ENCODE measurements at places on chromosomes 2 and 18.

DNA sequence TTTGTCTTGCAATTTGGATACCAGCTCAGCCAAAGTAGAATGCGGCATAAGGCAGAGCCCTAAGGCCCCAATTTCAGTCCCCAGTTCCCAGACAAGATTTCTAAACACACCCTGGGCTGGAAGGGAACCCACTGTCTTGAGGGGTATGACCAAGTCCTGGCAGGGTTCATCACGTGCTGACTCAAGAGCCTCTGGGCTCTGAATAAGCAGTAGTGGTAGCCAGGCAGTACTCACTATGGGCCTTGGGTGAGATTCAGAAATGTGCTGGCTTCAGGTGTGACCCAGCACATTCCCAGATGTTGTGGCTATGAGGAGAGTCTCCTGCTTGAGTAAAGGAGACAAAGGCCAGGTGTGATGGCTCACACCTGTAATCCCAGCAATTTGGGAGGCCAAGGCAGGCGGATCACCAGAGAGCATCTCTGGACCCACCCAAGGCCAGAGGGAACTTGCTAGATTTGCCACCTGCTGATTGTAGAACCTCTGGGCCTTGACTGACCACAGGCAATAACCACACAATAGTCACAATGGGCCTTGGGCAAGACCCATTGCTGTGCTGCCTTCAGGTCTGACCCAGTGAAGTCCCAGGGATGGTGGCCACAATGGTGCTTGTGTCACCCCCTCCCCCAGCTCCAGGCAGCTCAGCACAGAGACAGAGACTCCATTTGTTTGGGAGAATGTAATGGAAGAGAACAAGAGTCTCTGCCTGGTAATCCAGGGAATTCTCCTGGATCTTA is 74.9 kb downstream of the ATL2 start:
- DNase-seq, result no peak

DNA sequence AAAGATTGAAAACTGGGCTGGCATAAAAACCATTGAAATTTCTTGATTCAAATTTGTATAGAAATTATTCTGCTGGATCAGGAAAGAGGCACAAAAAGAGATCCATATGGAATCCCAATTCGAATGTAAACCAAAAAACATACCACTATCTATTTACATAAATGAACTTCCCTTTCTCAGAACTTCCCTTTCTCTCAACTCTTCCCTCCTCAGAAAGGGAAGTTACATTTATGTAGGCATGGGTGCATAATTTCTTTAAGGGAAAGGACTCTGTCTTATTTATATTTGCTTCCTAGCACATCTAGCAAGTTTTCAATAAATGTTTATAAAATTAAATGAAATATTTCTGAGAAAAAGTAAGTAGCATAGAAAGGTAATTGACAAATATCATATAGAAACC is 398.1 kb upstream of the ATP5MC3 start:
- DNase-seq, result no peak

DNA sequence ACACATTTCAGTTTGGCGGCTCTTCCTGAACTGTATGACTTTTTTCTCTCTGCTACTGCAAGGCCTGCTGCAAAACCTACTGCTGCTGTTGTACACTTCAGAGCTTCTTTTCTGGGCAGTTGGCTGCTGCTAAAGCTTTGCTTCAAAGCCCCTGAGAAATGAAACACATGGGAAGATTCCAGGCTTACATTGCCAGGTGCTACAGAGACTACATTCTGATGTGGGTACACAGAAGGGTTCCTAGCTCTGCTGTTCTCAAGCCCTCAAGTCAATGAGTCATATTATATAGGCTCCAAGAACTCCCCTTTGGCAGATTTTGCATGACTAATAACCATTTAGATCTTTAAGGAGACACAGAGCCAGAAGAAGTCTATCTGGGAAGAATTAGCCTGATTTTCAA is 12.9 kb upstream of the PGAP1 start:
- no peak for DNase-seq

DNA sequence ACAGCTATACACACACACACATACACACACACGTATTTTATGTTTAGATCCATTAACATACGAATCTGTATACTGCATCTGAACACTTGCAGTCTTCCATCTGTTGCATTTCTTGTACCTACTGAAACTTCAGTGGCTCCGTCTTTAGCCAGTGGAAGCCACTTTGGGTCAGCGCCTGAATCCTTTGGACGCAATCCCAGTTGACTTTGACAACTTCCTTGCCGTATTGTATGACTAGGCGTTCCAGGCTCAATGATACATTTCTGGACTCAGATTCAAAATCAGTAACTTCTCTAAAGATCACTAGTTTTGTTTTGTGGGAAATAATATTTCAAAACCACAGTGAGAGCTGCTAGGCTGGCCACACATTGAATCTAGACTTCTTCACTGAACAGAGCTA is 101.5 kb upstream of the GPC1 start:
- no peak for DNase-seq

DNA sequence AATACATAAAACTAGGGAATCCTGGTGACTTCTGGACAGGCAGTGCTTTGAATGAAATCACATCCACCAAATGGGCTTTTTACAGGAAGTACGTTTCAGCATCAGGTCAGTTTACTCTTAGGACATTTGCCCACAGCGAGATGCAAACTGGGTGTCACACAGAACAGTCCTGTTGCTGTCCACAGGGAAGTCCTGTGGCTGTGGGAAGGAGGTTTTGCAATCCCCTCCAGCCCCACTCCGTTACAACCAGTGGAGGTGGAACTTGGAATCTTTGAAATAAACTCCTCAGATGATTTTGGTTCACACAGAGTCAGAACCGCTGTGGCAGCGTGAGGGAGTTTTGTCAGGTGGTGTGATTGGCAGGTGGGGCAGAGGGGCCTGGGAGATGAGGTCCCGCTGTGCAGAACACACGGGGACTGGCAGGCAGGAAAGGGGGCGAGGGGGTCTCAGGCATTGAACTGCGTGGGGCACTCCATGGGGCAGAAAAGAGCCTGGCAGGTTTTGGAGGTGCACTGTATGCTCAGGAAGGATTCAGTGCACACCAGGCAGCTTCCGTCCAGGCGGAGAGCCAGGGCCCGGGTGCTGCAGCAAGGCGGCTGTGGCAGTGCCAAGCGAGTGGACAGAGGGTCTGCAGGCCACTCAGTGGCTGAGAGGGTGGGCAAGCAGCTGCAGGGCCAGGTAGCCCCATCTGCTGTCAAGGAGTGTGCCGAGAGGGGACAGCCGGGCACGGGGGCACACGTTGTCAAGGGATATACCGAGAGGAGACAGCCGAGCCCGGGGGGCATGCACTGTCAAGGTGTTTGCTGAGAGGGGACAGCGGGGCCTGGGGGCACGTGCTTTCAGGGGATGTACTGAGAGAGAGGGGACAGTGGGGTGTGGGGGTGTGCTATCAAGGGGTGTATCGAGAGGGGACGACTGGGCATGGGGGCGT is 148.7 kb downstream of the LDLRAD4 start:
- DNase-seq, result no peak

DNA sequence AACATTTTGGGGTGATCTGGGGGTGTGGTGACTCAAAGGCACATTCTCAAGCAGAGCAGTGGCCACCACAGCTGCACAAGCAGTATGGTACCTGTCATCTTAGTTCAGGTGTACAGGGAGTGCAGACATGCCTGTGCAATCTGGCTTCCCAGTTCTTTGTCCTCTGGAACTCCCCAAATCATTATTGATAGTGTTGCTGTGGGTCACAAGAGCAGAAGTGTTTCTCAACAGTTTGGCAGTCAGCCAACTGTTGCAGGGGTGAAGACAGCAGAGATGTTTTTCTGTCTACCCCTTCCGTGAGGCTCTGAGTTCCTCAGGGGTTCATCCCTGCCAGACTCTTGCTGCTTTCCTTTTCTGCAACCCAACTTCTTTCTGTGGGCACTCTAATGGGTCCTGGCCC is 206.5 kb upstream of the ZSWIM2 start:
- DNase-seq, result peak; percentile 15

GRCh38 chr2:43420389-43420801 is 175.4 kb downstream of the THADA start:
- DNase-seq, result no peak

DNA sequence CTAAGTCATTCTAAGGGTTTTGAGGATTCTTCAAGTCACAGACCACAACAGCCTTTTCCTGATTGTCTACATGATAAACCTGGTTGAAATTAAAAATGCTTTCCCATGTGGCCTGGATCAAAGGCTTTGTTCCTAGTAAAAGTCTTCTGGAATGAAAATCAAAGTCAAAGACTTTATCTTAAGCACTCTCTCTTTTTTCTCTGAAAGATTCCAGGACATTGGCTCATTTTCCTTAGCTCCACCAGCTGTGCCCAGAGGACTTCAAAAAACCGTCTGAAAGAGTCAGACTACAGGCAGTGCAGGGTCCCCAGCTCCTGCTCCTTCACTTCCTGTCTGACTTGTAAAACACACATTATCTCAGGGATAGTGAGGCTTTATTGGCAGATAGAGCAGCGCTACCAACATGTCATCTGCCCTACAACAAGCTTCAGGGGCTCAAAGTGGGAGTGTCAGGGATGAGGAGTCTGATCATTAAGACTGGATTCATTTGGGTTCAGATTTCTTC is 148.2 kb downstream of the ESCO1 start:
- no peak for DNase-seq

GRCh38 chr2:20576598-20577115 is 74.2 kb downstream of the HS1BP3 start:
- DNase-seq, result peak; percentile 89

GRCh38 chr2:109129356-109129920 is 433 bp downstream of the SH3RF3 start:
- peak; percentile 68 for DNase-seq

GRCh38 chr2:205898744-205899143 is 187.2 kb downstream of the INO80D start:
- DNase-seq, result no peak

GRCh38 chr2:46846536-46846935 is 69.1 kb downstream of the MCFD2 start:
- DNase-seq, result no peak

DNA sequence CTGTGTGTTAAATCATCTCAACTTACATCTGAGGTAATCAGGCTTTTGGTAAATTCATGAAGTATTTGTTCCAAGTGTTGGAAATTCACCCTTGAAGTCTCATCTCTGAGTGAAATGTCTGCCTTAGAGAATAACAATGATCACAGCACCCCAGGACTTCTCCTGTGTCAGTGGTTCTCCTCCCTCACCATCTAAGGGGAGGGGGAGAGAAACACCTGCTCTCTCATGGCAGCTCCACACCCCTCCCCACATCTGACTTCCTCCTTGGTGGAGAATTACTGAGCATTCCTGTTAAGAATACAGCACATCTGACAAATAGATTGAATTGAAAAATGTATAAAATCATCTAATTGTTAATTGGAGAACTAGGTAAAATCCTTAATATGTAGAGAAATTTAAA is 532.1 kb downstream of the RNF144A start:
- DNase-seq, result no peak

DNA sequence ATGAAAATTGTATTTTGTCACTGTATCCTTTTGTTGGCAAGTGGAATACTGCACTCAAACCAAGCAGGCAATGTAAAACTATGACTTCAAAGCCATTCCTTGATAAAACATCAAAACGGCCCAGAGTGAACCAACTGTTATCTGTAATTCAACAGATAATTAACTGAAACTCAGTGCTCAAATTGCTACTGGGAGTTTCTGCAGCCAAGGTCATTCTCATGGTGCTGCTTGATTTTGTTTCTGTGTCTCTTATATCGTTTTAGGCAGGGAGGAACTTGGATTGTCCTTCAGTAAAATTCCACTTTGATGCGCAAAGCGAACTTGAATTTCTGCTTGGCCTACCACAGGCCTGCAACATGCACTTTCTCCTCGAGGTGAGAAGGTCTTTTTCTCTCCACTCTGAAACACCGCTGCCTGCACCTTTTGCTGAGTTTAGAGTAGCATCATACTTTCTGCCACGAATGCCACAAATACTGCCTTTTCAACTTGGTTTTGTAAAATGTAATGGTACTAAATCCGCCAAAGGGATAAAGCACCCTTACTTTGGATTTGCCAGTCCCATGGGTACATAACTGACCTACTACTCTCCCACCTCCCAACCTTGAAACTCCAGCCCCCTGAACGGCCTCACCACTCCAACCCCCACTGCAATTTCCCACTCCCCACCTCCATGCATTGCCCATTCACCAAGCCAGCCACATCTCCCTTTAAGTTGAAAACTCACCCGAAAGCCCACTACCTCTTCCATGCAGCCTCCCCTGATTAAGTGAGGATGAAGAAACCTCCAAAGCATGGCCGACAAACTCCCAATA is 204.7 kb downstream of the TGIF1 start:
- no peak for DNase-seq

DNA sequence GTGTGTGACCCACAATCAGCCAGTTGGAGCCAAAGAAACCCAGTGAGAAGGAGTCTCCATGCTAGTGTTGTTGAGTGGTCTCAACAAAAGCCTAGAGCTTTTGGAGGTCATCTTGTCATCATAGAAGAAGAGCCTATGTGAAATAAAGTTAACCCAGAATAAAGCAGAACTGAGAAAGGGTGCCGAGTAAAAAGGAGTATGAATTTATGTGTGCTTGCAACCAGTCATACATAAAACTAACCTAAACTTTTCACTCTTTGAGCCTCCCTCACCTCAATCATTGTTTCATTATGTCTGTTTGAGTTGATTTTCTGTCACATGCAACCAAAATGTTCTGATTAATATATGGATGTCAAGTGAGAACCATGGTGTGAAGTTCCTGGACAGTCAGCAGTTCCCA is 599.3 kb upstream of the ZEB2 start:
- DNase-seq, result no peak

Data from stomach (tissue), 19 donors.